ENCODE measurements at places on chromosomes 6 and 20.

DNA sequence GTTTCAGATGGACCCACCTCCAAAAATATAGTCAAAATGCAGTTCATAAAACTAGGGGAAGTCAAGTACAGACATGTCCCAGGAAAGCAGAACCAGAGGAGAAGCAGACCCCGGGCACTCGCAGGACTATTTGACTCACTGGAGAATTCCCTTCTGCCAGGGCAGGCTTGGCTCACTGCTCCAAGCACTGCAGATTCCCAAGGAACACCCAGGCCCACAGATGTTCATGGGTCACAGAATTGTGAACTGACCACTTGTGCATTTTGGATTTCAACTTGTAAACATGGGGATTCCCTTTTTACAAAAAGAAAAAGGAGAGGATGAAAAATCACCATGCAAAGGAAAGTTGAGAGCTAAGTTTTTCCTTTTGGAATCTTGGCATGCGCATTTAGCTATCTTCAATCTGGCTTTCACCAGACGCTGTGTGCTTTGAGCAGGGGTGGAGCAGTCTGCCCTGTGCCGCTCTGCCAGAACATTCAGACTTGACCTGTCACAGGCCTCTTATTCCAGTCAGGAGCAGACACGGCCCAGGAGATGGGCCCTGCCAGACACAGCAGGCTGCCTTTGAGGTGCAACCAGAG, 237.5 kb upstream of the TAB2 start:
- peak; percentile 37 for DNase-seq

DNA sequence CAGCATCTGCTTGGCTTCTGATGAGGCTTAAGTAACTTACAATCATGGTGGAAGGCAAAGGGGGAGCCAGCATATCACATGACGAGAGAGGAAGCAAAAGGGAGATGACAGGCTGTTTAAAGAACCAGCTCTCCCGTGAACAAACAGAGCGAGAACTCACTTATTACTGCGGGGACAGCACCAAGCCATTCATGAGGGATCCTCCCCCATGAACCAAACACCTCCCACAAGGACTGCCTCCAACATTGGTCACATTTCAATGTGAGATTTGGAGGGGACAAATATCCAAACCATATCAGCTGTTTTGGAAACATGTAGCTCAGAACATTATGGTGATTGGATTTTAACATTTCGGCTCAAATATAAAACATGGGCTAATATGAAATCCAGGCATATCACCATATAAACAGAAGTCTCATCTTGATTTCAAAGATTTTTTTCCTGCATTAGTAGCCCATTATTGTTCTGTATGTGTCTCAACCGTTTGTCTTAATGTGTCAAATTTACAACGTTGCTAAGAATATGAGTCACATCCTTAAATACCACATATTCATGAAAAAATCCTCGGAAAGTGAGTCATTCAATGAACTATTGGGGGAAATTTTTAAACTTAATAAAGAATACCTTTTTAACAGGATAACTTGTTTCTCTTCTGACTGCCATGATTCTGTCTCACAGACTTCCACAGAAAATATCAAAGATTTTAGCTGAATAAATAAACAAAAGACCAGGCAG, 894.3 kb downstream of the TFAP2A start:
- peak; percentile 72 for DNase-seq

DNA sequence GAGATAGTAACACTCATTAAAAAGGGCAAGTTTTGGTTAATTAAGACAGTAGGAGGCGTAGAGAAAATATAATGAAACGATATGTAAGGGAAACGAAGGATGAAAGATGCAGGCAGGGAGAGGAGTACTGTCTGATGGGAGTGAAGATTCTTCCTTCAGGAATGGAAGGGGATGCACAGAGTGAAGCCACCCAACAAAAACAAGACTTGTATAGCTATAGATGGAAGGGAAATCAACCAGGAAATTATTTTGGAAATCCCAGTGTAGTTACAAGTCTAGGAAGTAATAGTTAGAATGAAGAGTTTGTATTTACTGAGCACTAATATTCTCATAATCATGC, 19.7 kb upstream of the HLA-DRB1 start:
- DNase-seq, result no peak

GRCh38 chr6:34235307-34236130, 1.2 kb upstream of the HMGA1 start:
- no peak for DNase-seq

DNA sequence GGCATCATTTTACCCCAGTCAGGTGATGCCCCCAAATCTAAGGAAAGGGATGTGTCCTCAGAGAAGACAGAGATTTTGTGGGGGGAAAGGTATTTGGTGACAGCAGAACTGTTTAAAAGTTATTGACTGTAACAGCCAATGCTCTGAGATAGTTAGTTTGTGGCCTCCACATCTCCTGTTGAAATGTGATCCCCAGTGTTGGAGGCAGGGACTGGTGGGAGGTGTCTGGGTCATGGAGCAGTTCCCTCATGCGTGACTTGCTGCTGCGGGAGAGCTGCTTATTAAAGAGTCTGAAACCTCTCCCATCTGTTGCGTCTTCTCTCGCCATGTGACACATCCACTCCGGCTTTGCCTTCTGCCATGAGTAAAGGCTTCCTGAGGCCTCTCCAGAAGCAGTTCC, 282.8 kb upstream of the FOXQ1 start:
- DNase-seq, result no peak

DNA sequence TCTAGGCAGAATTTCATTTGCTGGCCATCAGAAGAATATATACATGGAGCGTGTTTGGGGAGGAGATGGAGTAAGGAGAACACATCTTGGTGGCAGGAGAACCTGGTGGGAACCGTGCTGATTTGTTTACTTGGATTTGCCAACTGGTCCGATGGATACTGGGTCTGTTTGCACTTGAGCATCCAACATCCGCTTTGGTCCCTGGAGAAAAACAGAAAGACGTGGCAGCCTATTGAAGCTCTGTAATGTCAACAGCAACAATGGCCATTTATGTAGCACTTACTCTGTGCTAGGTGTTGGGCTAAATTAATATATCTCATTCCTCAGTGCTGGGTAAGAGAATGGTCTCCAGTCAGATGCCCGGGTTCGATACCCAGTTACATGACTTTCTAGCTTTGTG, 125.6 kb downstream of the BCAS1 start:
- no peak for DNase-seq

DNA sequence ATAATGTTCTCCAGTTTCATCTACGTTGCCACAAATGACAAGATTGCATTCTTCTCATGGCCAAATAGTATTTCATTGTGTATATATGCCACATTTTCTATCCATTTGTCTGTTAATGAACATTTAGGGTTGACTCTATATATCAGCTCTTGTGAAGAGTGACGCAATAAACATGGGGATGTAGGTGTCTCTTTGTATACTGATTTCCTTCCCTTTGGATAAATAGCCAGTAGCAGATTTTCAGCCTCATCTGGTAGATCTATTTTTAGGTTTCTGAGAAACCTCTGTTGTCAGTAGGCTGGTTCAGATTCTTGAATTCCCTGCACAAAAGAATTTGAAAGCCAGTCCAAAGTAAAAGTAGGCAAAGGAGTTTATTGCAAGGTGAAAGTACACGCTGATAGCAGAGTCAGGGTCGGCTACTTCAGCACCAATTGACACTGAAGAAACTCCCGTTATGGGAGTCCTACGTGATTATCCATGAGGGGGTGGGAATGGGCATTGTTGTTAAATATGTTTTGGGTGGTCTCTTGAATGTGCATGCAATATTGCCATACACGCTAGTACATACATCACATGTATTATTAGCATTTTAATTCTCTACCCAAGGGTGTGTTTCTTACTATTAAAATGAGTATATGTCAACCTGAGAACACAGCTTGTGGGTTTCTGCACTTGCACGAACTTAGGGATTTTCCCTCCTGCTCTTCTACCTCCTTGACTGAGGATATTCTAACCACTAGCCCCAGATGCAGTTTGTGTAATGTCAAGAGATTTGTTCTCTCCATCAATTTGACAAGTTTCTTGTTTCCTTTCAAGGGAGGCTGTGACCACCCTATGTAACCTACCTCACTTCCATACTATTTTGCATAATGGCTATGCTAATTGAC, 14.4 kb upstream of the SLC17A2 start:
- DNase-seq, result no peak

DNA sequence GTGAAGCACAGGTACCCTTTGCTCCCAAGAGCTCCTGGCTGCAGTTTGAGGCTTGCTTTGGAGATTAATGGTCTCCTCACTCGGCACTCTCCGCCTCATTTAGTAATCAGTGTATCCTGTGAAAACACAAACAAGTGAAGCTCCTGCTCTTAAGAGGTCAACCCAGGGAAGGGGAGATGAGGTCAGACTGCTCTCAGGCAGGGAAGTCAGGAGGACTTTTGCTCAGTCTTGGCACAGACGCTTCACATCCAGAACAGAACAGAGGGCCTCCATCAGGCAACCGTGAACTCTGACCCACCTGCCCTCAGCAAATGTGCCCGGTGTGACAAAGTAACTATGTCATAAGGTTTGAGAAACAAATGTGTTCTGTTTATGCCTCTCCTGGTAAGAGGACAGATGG, 428.8 kb upstream of the JARID2 start:
- DNase-seq, result no peak

- no peak for DNase-seq
Observed at GRCh38 chr6:41161380-41161779, 1.5 kb downstream of the TREM2 start.

- DNase-seq, result peak; percentile 60
Observed at GRCh38 chr6:140051521-140052512, 677.4 kb upstream of the CITED2 start.

DNA sequence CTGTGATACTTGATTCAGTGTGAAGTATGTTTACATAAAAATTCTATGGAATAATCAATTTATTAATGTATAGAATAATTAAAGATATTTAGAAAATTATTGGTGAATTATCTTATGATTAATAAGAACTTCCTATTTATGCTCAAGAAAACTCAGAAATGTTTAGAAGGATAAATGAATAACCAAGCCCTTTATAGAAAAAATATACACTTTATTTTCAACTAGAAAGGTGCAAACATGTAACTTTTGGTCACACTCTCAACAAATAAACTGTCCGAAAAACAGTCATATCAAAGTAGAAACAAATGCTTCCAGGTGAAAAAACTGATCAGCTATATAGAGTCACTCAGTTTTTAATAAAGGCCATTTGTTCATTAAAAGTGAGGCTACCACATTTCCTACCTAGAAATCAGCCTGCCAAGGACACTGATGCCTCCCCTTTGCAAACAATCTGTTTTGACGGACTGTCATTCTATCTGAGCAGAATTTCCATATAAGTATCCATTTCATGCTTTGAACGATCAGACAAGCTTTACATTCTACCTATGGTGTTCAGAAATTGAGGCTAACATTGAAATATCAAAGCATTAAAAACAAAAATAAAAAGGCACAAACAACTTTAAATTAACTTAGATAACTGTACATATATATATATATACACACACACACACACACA, 3.0 kb downstream of the CCN2 start:
- peak; percentile 62 for DNase-seq

- peak; percentile 63 for DNase-seq
Observed at GRCh38 chr6:83265384-83265783, 72.2 kb downstream of the RWDD2A start.

DNA sequence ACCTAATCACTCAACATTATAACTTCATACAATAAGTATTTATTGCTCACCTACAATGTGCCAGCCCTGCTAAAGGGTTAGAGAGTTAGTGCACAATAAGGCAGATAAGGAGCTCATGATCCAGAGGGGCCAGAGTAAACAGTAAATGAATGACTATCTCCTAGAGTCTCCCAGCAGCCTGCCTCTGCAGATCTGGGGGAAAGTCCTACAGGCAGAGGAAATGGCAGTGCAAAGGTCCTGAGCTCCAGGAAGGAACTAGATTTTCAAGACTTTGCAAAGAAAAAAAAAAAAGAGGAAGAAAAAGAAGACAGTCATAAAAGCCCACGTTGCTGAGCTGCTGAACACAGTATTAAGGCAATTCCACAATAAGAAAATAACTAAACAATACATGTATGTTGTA, 160.1 kb downstream of the SIM1 start:
- DNase-seq, result no peak

DNA sequence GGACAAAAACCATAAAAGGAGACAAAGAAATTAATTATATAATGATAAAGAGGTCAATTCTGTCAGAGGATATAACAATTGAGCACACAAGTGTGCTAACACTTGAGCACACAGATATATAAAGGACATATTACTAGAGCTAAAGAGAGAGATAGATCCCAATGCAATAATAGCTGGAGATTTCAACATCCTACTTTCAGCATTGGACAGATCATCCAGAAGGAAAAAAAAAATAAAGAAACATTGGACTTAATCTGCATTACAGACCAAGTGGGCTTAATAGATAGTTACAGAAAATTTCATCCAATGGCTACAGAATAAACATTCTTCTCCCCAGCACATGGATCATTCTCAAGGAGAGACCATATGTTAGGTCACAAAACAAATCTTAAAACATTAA, 9.9 kb downstream of the VNN1 start:
- DNase-seq, result no peak

GRCh38 chr6:68476611-68477010, 158.5 kb upstream of the ADGRB3 start:
- no peak for DNase-seq

DNA sequence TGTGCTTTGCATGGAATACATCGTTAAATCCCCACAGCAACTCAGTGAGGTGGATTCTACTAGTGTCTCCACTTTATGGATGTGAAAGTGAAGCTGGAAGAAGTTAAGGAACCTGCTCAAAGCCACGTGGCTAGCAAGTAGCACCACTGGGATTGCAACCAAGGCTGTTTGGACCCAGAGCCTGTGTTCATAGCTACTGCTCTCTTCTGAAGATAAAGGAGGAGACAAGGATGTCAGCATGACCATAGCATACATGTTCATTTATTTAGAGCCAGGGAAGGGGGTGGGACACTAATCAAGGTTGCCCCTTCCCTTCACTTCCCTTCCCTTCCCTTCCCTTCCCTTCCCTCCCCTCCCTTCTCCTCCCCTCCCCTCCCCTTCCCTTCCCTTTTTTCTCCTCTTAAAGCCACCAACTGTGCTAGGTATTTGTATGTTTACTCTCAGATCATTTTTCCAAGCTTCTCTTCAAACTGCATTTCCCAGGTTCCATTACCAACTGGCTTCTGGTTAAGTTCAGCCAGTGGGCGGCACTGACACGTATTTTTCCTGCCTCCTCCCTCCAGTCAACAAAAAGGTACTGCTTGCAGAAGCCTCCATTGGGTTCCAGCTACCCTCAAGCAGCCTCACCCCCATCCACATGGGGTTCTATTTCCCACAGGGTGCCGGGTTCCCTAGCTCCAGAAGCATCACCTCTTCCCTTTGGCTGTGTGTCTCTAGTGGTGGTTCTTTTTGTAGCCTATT, 134.9 kb downstream of the BCAS1 start:
- DNase-seq, result no peak

DNA sequence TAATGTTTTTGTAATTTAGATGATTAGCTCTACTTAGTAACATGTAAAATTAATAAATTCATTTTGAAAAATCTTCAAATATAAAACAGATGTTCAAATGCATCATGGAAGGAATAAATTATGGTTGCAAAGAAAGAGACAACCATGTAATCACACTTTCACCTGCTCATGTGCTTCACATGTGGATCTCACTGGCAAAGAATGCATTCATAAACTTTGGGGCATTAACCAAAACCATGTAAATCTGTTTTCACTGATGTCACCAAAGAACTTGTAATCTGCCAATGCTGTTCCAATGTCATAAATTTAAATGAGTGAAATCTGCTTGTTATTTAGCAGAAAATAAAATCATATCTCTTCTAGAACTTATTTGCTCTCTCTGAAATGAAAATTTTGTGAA, 142.7 kb downstream of the TENT5A start:
- no peak for DNase-seq
